ENCODE measurements at places on chromosomes 1 and 21. TPM values are rescaled to one million over a fixed set of nuclear protein-coding genes. Genes with fewer than 3 reads are reported as not detected.

DNA sequence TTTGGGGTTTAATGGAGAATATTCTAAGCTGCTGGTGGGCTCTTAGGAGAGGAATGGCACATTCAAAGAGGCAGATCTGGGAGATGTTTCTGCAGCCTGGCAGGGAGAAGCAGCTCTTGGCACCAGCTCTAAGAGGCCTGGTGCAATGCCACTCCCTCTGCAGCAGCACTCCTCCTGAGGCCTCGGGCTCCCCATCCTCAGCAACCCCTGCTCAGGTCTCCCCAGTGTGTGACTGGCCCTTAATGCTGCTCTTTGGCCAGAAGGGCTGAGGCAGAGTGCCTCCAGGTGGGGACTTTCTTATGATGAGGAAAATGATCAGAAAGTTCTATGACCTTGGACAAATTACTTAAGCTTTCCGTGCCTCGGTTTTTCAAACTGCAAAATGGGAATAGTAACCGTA is 55.5 kb downstream of the MAB21L3 start:
- no peak for DNase-seq

GRCh38 chr1:210690236-210690635 is 361.5 kb downstream of the HHAT start:
- no peak for DNase-seq

DNA sequence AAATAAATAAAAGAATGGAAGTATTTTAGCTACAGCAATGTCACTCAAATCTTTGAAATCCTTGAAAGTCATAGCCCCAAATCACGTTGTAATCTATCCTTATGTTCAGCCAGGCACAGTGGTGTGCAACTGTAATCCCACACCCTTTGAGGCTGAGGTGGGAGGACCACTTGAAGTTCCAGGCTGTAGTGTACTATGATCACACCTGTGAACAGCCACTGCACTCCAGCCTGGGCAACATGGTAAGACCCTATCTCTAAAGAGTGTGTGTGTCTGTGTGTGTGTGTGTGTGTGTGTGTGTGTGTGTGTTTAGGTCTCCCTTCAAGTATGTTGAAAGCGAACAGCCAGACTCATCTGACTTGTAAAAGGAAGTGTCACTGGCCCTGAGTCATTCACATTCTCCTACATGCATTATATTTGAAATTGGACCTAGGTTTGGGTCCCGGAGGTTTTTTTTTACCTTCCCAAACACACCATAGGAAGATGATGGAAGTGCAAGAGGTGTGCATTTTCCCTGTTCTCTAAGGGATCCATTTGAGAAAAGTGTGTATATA is 50.1 kb downstream of the ZNF281 start:
- no peak for DNase-seq

- no peak for DNase-seq
Observed at GRCh38 chr21:15079269-15079668, 14.5 kb upstream of the NRIP1 start.

- no peak for DNase-seq
Observed at GRCh38 chr1:33178836-33179439, 2.9 kb downstream of the TRIM62 start.

DNA sequence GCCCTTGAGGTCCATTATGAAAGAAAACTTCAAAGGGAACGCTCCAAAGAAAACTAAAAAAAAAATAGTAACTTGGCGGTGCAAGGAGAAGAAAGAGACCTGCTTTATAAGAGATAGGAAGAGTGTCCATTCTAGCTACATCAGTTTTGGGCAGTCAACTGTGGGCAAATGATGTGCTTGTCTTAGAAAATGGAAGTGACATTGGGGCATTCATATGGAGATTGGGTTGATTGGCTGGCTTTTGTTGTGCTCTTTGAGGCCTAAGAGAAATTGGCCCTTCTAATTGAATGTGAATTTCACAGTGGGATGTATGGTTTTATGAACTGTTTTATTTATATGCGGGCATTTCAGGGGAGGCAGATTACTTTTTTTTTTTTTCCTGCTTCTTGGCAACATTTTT is 13.2 kb downstream of the PPP1R12B start:
- DNase-seq = no peak

- DNase-seq = no peak
Observed at GRCh38 chr21:44421901-44422840, 33.1 kb upstream of the LRRC3 start.

GRCh38 chr1:227131193-227131592 is 187.1 kb downstream of the CDC42BPA start:
- no peak for DNase-seq

- DNase-seq = no peak
Observed at GRCh38 chr1:213440766-213441165, 389.7 kb downstream of the RPS6KC1 start.

- DNase-seq = peak; percentile 47
Observed at GRCh38 chr1:24830680-24831272, 85.5 kb downstream of the CLIC4 start.

GRCh38 chr1:42179275-42179674 is 14.7 kb upstream of the GUCA2A start:
- DNase-seq = no peak

DNA sequence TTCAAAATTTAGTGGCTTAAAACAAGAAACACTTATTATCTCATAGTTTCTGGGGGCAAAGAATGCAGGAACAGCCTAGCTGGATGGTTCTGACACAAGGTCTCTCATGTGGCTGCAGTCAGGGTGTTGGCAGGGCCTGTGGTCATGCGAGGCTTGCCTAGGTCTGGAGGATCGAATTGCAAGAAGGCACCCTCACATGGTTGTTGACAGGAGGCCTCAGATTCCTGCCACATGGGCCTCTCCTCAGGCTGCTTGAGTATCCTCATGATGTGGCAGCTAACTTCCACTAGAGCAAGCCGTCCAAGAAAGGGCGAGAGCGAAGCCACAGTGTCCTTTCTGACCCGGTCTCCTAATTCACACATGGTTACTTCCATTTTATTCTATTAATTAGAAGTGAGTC is 6.2 kb upstream of the NRIP1 start:
- DNase-seq = no peak

- DNase-seq = no peak
Observed at GRCh38 chr1:2352341-2352896, 38.9 kb downstream of the MORN1 start.

DNA sequence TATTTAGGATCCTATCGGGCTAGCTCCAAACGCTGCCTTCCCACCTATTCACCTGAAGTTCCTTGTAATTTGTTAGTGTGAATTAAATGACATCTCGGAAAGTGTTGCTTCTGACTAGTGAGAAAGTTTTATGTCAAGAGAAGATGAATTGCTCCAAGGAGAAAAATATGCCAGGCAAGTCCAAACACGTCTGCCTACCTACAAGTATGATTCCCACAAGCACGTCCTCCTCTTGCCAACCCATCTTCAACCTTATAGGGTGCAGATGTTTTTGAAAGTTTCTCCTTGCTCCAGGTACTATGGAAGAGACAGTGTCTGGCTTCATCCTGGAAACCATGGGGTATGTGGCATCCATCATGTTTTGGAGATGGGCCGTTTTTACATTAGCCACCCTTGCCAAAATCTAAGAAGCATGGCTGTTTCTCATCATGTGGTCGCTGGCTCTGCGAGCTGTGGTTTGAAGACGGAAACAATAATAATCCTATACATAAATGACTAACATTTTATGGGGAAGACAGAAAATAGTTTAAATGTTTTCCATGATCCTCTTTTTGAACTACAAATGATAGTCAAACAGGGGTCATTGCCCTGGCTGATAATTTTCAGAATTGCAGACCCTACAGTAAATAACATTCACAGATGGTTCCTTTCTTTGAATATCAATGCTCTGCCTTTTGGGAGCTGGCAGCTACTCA is 505.8 kb downstream of the SMYD3 start:
- DNase-seq = no peak

GRCh38 chr1:237124856-237125462 is 83.0 kb downstream of the RYR2 start:
- no peak for DNase-seq

Gene PLA2G2D
- 1.6 TPM for polyA plus RNA-seq

Gene RGS5
- 26.2 TPM for polyA plus RNA-seq

Gene TOMM20
- 76.8 TPM for polyA plus RNA-seq

Gene C8B
- 0.05 TPM for polyA plus RNA-seq

Gene PDZK1IP1
- 16.4 TPM for polyA plus RNA-seq
